ENCODE measurements at places on chromosomes 7 and 10. TPM values are rescaled to one million over a fixed set of nuclear protein-coding genes. Genes with fewer than 3 reads are reported as not detected.

The SLC16A9 gene
- 0.26 TPM for total RNA-seq

The SLC13A1 gene
- not detected for total RNA-seq

The ITPRID1 gene
- not detected for total RNA-seq

The CALML3 gene
- total RNA-seq: not detected

The OSBPL3 gene
- 17.3 TPM for total RNA-seq

The NPTX2 gene
- 6.7 TPM for total RNA-seq

The SLC16A12 gene
- total RNA-seq: not detected

The PKD2L1 gene
- total RNA-seq: not detected

The CH25H gene
- 3.6 TPM for total RNA-seq

The SPDYE9 gene
- total RNA-seq: not detected

The DIP2C gene
- 13.4 TPM for total RNA-seq

The TNS3 gene
- total RNA-seq: 11.8 TPM

The AKR1C4 gene
- total RNA-seq: 0.13 TPM

The CPA4 gene
- not detected for total RNA-seq

The RBP4 gene
- total RNA-seq: not detected

The ADRA2A gene
- total RNA-seq: not detected

The VAX1 gene
- total RNA-seq: not detected

The IDI2 gene
- total RNA-seq: not detected

The GPR26 gene
- total RNA-seq: not detected

The HHEX gene
- total RNA-seq: 36.8 TPM

The STEAP2 gene
- total RNA-seq: 0.64 TPM

The LRIT1 gene
- total RNA-seq: not detected

The ITIH5 gene
- total RNA-seq: 1.0 TPM

The TAS2R41 gene
- total RNA-seq: not detected

The CHST15 gene
- total RNA-seq: 72.9 TPM

The SUN3 gene
- not detected for total RNA-seq

The CLCN1 gene
- total RNA-seq: not detected

The SORBS1 gene
- 0.77 TPM for total RNA-seq

The DKK1 gene
- 12.7 TPM for total RNA-seq

The ACSM6 gene
- total RNA-seq: not detected

The CYP3A7 gene
- not detected for total RNA-seq

The DYDC1 gene
- not detected for total RNA-seq

The TMEM213 gene
- total RNA-seq: not detected

The HOXA9 gene
- 4.7 TPM for total RNA-seq

The AKR1C8 gene
- not detected for total RNA-seq

The ADRB1 gene
- 7.2 TPM for total RNA-seq

The C10orf143 gene
- total RNA-seq: 0.26 TPM

The CFAP46 gene
- 0.76 TPM for total RNA-seq

The ABCB1 gene
- total RNA-seq: 1.0 TPM

The CXCL12 gene
- total RNA-seq: 0.77 TPM

The CALCR gene
- not detected for total RNA-seq

The UCN3 gene
- not detected for total RNA-seq

The MKI67 gene
- 15.4 TPM for total RNA-seq

The AKR1D1 gene
- total RNA-seq: not detected

The XRCC2 gene
- 3.7 TPM for total RNA-seq

All from dermis microvascular lymphatic vessel endothelial cell (primary cell).